ENCODE measurements at places on chromosomes 7 and 10.

DNA sequence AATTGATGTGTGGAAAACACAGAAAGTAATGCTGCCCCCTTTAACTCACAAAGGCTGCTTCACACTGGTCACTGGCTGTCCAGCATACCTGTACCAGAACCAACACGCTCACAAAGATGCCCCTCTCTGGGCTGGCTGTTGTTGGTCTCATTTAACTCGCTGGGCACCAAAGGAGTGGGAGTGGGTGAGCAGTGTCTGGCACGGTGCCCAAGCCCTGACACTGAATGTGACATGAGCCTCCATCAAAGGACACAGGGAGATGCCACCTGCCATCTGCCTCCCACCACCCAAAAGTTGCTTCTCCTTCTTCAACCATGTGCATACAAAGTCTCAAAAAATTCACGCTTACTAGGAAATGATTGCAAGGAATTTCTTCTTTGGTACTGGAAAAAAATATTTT lies 86.8 kb downstream of the FGFR2 start:
- DNase-seq = no peak

DNA sequence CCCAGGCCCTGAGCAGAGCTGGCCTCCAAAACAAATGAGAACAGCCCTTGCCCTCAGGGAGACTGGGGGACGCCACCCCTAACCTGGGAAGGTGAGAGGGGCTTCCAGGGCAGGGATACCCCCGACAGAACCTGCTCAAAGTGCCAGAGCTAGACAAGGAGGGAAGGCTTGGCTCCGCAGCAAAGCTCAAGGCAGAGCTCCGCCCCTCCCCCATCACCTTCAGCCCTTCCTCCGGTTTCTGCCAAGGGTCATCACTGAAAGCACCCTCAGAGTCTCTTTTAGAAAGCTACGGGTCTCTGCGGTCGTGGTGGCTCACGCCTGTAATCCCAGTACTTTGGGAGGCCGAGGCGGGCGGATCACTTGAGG lies 73.4 kb upstream of the CUX1 start:
- no peak for DNase-seq

- no peak for DNase-seq
These were observed 5.3 kb upstream of the CUZD1 start for GRCh38 chr10:122850705-122851640.

DNA sequence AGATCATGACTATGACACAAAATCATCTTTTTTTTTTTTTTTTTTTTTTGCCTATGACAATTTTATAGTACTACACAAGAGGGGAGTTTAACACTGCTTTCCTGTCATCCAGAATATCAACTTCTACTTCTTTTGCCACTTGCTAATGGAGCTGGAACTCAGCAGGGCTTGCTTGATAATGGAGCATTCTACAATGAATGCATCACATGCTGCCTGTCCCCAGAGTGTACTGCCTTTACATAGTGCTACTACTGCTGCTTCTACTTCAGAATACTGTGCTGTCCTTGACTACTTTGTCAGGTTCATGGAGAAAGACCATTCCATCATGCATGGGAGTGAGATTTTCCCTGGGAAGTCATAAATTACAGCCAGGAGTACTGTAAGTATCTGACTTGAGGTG lies 338.6 kb upstream of the SEMA3A start:
- no peak for DNase-seq

Measured in SJCRH30 (cell line).